ENCODE measurements at places on chromosomes 4 and X. TPM values are rescaled to one million over a fixed set of nuclear protein-coding genes. Genes with fewer than 3 reads are reported as not detected.
A peak's percentile ranks its signal among the peaks of the same experiment; 100 is the strongest.

The CTAG2 gene
- not detected for total RNA-seq

The SYTL4 gene
- total RNA-seq: 2.9 TPM

The TRIML2 gene
- not detected for total RNA-seq

The HELT gene
- total RNA-seq: not detected

DNA sequence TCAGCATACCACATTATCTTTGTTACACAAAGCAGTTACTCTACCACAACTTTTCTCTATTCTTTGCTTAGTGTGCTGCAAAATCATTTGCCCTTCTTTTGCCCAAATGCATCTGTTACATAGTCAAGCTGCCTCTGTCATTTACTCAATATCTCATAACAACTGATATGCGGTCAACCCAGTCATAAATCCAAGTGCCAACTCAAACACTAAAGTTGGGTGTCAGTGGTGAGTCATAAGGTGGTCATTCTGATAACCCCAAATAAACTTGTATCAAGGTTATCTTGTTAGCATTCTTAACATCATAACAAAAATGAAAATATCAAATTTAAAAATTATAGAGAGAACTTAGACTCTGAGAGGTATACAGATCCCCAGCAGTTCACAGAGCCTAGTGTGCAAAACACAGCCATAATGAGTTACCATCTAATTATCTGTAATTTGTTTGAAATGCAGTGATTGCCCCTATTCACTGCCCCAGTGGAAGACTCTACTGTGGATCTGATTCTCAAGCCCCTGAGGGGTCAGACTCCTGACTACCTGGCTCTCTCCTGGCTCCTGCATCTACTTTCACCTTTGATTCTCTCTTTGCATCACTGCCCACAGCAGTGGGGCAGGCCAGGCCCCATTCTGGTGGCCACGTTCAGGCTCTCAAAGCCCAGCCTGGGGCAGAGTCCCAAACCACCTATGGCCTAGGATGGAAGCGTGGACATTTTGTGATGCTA is 29.2 kb downstream of the TBC1D9 start:
- ATAC-seq: no peak

GRCh38 chrX:44785652-44786051 is 58.2 kb upstream of the DUSP21 start:
- ATAC-seq: peak; percentile 65

- peak; percentile 64 for ATAC-seq
These were observed 10.8 kb upstream of the PHKA2 start for GRCh38 chrX:18994713-18995112.
